ENCODE measurements at places on chromosomes 4 and X.

GRCh38 chr4:94965852-94966251, 208.1 kb downstream of the BMPR1B start:
- DNase-seq = no peak

DNA sequence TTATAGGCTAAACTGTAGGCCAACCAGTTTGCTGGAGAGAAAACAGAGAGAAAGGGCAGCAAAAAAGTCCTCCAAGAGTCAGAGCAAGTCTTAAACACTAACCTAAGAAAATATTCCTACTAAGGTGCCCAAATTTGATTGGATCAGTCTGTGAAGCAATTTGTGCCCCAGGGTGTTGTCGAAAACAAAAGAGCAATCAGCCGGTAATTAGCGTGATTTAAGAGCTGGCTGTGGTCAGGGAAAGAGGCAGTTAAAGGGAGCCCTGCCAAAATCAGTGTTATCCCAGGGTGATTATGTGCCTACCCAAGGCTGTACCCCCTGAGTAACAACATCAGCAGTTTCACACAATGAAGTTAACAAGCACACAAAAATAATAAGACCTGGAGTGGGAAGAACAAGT, 6.4 kb upstream of the BRWD3 start:
- DNase-seq = no peak

GRCh38 chrX:21479695-21480270, 105.6 kb downstream of the CNKSR2 start:
- no peak for DNase-seq

- no peak for DNase-seq
Measured at GRCh38 chr4:176186067-176186466, 9.3 kb downstream of the SPATA4 start.

DNA sequence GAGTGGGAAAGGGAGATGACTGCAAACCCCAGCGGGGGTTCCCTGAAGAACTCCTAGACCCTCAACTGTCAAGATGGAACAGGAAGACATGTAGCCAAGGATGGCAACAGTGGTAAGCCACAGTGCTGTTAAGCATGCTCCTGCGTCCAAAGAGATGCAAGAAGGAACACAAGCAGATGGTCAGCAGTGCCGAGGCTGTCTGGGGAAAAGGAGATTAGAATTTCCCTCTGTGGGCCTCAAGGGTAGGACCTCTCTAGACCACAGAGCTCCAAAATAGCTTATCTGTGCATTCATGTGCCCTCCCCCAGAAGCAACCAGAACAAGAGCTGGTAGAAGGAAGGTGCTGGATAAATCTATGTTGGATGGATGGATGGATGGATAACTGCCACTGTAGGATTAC, 82.0 kb upstream of the CPEB2 start:
- no peak for DNase-seq

DNA sequence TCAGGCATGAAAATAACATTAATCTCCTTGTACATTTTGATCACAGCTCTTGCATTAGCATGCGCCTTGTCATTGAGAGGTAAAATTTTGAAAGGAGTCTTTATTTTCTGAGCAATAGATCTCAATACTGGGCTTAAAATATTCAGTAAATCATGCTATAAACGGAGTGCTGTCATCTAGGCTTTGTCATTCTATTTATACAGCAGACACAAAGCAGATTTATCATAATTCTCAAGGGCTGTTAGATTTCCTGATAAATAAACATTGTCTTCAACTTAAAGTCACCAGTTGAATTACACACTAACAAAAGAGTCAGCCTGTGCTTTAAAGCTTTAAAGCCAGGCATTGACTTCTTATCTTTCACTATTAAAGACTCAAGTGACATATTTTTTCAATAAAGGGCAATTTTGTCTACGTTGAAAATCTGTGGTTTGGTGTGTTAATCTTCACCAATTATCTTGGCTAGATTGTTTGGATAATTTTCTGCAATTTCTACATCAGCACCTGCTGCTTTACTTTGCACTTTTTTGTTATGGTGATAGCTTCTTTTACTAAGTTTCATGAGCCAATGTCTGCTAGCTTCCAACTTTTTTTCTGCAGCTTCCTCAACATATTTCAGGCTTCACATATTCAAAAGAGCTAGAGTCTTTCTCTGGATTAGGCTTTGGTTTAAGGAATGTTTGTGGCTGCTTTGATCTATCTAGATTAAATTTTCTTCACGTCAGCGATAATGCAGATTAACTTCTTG, 27.9 kb upstream of the UGT2B4 start:
- DNase-seq = no peak

DNA sequence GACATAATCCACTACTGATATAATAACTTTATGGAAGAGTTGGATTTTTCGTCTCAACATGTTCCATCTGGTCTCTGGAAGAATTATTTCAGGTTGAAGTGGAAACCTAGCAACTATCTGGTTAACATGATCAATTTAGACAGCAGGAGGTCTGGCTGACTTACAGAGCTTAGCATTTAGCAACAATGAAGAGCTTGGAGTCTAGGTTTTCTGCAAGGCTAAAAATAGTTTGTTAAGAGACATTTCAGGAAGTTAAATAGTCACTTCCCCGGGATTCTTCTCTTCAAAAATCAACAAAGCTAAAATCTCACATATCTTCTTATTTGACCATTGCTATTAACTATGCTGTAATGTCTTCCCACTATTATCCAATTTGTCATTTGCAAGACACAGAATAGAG, 418.6 kb upstream of the DIPK2B start:
- no peak for DNase-seq

GRCh38 chrX:34470507-34470906, 186.6 kb downstream of the TMEM47 start:
- no peak for DNase-seq

- DNase-seq = peak; percentile 44
Measured at GRCh38 chr4:6574747-6575502, at the start of gene MAN2B2. Gene MAN2B2, plus strand, starts transcription at chr4:6575189. Its CDS starts 22 bp downstream, at chr4:6575211.

DNA sequence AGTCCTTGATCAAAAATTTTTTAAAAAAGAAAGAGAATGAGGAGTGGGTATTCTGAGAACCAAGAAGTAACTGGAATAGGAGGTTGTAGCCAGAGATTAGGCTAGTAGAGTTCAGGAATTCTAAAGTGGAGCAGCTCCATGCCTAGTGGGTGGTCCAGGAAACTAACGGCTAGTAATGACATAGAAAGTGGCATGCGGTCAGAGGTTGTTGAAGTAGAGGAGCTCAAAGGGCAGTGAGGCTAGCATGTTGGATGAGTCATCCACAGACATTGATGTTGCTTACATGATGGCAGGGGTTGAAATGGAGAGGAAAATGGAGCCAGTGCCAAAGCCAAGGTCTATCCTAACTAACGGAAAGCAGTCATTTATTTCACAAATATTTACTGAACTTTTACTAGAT, 42.1 kb downstream of the TEX13B start:
- DNase-seq = no peak

DNA sequence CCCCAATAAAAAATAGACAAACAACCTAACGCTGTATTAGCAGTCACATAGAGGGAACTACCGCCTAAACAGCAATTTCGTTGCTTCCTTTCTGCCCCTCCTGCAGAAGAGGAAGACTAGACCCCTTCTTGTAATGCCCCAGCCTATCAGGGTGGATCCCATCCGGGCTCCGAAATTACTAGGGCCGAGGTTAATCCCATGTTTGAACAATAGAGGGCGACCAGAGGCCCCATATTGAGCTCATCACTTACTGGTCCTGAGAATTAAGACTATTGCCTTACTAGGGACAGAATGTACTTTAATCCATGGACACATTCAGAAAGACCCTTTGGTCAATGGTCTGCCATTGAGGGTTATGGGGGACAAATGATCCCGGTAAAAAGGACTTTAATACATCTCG, 11.8 kb upstream of the ZNF630 start:
- no peak for DNase-seq

GRCh38 chrX:107542500-107542899, 85.8 kb upstream of the PRPS1 start:
- no peak for DNase-seq

DNA sequence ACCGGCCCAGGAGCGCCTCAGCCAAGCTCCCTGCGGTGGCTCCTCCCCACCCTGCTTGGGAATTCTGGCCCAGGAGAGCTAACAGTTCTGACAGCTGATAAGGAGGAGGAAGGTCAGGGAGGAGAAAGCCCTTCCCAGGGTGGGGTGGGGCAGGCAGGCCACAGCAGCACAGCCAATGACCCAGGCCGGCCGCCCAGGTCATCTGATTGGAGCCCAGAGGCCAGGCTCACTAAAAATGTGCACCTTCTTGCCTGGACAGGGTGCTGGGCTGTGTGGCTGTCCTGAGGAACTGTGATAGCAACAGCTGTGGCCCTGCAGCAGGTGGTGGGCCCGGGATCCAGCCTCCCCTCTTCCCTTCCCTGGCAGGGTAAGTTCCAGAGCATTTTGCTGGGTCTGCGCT, 17.2 kb upstream of the SH3TC1 start:
- DNase-seq = no peak

DNA sequence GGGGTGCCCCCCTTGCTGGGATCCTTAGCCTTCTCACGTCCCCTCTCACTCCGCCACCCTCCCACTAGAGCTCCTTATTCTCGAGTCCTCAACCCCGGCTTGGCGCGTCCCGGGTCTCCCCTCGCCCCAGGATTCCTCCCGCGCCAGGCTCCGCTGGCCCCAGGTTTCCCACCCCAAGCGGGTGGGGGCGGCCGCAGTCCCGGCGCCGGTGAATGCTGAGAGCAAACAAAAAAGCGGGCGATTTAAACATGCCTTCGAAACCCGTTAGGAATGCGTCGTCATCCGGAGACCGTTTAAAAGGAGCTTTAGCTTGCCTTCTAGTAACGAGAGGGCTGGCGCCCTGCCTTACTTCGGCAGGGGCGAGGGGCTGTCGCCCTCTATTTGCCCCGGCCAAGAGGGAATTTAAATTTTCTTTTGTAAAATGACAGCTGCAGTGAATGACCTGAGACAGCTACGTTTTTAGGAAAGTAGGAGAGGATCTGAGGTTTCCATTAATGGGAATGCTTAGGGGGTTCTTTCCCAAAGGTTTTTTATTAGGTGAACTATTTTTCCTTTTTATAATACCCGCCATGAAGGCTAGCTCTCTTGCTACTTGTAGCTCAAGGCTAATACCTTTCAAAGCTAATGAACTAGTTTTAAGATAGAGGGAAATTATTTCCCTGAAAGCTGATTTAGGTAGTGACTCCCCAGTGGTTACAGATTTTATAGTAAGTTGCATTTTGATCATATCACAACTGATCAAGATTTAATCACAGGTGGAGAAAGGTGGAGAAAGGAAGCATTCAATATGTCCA, 3.1 kb downstream of the JADE1 start:
- no peak for DNase-seq

GRCh38 chr4:78764498-78764961, 11.6 kb upstream of the BMP2K start:
- no peak for DNase-seq

DNA sequence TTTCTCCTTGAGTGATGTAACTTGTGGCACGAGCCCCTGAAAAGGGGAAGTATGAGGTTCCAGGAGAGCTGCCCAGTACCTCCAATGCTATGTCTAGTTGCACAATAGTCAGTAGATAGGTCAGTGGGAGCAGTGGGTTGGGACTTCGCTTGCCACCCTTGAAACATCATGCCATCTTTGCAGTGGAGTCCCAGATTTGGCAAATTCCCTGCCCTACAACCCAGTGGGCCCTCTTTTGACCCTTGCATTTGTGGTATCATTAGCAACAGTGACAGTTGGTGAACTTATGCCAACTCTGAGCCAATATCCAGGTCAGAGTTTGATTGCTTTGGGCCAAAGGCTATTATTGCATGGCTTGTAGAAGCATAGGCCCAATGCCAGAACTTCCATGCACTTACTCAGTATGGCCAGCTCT, 12.3 kb downstream of the FHL1 start:
- DNase-seq = no peak

DNA sequence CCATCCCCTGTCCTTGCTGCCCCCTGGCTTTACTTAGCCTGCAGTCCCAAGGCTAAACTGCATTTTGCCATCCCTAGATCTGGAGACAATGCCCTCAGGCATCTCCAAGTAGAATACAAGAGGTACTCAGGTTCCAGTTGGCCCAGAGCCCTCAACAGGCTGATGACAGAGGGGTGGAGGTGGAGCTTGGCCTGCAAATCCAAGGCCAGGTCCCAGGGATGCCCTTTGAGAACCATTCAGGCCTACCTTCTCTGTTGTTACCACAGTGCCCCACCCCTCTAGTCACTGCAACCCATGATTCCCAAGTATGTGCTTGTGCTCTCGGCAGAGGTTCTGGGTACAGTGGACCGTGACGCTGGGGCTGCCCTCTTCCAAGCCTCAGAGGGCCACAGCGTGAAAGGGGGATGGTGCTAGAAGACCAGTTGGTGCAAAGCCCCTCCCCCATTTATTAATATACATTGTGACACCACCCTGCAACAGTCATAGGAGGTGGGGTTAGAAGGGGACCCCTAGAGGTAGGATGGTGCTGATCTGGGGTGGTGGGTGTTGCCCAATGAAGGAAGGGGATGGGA, 6.4 kb upstream of the UBA1 start:
- no peak for DNase-seq

DNA sequence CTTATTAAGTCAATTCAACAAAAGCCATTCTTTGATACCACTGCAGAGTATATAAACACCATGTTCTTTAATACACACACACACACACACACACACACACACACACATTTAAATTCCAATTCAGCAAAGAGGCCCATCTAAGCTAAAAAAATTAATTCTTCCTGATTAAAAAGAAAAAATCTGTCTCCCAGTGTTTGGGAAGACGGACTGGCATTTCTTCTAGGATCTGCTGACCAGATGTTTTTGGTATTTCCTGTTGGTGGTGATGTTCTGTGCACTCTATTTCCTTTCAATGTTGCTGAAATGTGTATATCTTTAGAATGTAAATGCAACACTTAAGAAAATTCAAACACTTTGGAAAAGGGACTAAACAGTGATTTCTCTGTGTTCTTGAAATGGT, 243.8 kb downstream of the THOC2 start:
- no peak for DNase-seq

DNA sequence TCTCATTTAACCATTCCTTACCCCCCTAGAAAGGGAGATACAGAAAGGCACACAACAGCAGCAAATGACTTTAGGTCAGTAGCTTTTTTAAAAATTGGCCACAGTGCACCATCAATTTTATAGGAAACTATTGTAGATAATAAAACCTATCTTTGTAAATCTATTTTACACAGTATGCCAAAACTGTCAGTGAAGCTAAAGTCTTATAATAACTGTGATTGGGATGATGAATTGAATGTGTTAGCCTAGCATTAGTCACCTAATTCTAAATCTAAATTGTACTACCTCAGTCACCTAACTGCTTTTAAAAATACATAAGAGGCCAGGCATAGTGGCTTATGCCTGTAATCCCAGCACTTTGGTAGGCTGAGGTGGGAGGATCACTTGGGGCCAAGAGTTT, 44.2 kb downstream of the SH3RF1 start:
- no peak for DNase-seq

DNA sequence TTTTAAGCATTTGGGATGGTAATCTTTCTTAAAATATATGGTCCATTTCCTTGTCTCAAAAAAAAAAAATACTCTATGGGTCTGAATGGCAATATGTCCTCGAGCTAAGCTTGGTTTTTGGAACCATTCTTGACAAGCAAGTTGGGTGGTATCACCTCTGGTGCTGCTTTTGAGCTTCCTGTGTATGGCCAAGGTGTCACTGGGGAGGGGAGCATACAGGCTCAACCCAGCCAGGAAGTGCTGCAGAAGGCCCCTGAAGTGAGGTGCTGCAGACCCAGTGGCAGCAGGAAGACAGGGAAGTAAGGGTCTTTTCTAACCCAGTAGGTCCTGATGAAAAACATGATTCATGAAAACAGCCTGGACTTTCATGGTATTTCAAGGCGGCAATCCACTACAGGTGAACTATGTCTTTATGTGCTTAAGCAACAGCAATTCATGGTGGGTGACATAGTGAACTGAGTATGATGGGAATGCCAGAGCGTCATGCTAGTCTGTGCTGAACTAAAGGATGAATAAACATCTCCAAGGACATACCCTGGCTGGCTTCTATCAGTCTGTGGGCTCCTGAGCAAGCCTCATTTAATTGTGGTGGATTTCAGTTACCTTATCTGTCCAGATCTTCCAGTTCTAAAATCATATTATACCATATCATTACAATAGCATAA, 15.1 kb downstream of the TRAPPC2 start:
- DNase-seq = no peak

Measured in esophagus squamous epithelium (tissue), 5 donors.